Activated effector memory CD4-positive, alpha-beta T cell treated with anti-CD3 and anti-CD28 coated beads, Interleukin-2, amount 50 U/mL, for 16 hours (primary cell): ENCODE measurements at places on chromosomes 5 and 9.
A peak's percentile ranks its signal among the peaks of the same experiment; 100 is the strongest.

DNA sequence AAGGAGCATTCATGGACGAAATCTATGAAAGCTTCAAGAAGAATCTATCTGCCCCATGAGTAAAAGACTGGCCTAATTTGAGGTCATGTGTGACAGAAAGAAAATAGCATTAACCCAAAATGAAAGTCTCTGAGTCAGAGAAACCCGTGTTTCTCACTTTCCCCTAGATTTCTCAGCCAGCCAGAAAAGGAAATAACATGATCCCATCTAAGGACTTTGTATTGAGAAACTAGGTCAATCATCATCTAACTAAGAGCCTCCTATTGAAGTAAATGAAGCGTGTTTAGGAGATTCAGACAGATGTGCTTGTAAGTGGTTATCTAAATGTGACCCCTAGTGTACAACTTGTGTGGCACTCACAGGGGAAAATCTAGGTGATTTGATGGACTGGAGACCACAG lies 77.3 kb upstream of the ZNF366 start:
- no peak for DNase-seq

DNA sequence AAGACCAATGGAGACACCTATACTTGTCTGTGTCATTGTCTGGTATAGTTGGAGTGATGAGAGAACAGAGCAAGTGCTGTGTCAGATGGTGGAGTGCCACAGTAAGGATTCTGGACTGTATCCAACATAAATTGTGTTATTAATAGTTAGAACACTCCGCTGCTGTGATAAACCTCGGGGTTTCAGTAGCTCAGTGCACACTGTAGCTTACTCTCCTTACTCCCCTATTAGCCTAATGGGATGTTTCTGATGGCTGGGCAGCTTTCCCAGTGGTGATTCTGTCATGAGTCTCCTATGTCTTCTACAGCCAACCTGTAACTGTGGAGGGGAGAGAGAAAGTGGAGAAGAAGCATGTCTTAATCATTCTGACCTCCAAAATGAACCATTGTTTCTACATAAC lies 127.6 kb upstream of the PTCH1 start:
- no peak for DNase-seq

GRCh38 chr9:126516561-126516935 lies 97.2 kb upstream of the LMX1B start:
- no peak for DNase-seq

DNA sequence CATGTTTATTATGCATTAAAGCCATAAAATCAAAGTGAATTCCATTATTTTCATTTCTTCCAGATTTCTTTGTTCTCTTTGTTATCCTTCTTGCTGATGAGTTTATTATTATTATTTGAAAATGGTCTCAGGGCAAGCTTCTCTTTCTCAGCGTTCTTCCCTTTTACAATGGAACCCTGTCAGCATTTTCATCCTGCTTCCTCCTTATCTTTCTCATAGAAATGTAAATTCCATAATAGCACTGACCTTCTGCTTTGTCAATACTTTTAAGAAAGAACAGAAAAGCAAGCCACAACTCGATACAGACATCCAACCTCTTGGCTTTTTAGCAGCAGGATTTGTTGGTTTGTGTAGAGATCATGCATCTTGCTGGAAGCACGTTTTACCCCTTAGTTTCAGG lies 114.0 kb upstream of the BASP1 start:
- DNase-seq = no peak

GRCh38 chr5:29516224-29516623 lies 1677.3 kb upstream of the CDH6 start:
- DNase-seq = no peak

DNA sequence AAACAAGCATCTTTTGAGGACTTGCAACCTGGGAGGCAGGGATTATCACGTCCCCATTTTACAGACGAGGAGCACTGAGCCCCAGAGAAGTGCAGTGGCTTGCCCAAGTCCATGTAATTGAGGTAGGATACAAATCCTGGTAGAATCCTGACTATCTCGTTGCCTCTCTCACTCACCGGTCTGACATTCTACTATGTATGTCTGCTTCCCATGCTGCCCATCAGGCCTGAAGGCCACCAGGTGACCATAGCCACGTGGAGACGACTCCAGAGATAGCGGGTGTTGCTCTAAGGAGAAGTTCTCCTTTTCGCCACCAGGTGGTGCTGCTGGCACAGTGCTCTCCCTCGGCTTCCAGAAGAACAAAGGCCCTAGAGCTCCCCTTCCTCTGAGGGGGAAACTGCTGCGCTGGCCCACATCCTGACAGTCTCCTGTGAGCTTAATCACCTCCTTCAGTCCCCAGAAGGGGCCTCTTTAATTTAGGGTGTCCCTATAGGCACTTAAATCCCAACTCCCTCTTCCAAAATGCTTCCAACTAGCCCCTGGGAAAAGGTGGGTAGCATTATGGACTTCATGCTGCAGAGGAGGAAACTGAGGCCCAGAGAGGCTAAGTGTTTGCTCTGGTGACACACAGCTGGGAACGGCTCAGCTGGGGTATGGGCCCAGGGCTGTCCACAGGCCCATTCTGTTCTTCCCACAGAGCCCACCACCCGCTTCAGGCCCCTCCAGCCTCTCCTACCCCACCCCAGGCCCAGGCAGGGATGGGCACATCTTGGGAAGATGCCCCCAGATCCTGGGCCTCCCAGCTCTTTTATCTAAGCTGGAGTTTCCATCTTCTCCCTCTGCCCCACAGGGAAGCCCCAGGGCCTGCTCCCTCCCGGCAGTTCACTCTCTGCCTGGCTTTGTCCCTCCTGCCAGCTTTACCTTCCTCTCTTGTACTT lies 6.4 kb downstream of the SLC34A1 start:
- peak; percentile 93 for DNase-seq

DNA sequence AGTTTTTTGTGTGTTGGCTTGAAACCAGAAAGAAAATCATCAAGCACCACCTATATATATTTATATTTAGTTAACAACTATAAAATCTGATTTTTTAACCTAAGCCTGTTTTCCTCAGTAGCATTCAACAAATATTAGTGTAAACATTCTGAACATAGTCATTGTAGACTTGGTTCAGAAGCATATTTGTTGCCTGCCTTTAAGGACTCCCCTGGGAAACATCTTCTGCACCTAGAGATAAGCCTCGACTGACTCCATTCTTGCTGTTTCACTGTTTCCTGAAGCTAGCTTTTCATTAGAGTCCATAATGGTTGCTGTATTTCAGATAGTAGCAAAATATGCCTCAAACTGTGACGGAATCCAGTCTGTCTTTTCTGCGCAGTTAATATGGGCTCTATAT lies 123.5 kb downstream of the TRIO start:
- DNase-seq = no peak

DNA sequence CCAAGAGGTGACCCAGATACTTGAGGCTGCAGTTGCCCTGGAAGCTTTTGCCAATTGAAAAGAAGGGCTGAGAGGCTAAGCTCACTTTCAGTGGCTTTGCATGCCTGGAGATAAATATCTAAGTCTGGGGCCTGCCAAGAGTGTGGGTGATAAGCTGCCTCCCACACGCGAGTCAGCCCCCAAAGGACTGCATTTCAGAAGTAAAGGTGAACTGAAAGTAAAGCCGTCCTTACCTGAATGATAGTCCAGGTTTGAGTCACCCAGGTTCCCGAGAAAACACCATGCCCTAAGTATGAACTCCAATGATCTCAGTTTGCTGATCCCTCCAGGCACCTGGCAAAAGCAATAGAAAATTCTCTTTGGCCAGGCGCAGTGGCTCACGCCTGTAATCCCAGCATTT lies 22.5 kb upstream of the N4BP3 start:
- no peak for DNase-seq

DNA sequence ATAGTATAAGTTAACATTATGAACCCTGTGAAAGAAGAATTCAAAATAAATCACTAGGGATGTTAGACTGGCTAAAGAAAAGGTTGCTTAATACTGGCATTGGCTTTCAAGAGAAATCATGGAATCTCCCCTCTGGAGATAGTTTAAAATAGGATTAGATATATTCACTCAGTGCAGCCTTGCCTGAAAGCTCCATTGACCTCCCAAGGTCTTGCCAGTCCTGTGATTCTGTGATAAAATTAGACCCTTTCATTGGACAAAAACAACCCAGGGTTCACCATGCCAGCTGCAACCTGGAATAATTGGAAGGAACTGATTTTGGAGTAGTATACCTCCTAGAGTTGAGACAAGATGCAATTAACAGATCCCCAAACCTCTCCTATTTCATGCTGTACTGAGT lies 588.1 kb upstream of the MEF2C start:
- DNase-seq = no peak

- DNase-seq = no peak
Measured at GRCh38 chr5:137705106-137705505, 30.8 kb downstream of the KLHL3 start.
